ENCODE measurements at places on chromosomes 7 and 10.

DNA sequence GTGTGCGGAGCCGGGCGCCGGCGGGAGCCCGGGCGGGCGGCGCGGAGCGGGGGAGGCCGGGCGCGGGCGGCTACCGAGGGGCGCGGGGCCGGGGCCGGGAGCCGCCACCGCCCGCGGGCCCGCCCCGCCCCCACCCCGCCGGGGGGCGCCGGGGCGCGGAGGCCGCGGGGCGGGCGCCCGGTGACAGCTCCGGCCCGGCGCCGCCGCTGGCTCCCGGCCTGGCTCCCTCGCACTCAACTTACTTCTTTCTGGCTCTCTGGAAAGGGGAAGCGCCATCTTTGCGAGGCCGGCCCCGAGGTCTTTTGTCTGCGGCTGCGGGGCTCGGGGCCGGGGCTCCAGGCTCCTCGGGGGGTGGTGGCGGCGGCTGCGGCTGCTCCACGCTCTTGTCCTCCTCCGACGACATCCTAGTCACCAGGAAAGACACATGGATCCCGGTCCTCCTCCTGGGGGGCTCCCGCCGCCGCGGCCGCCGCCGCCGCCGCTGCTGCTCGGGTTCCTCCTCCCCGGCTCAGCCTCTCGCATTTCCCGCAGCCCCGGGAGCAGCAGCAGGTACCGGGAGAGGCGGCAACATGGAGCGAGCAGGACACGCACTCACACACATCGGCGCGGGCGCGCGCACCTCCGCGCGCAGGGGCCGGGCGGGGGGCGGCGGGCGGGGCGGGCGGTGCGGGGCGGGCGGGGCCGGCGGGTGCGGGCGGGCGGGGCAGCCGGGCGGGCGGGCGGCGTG, at the start of gene KMT2C:
KMT2C (minus strand) TSS at position 620 of the 727 bp plus-strand sequence; CDS start at position 403, 217 bp downstream.
- DNase-seq, result no peak

- no peak for DNase-seq
Observed at GRCh38 chr7:155758348-155758747, 53.9 kb downstream of the SHH start.

GRCh38 chr10:121648059-121648458, 49.8 kb upstream of the FGFR2 start:
- no peak for DNase-seq

DNA sequence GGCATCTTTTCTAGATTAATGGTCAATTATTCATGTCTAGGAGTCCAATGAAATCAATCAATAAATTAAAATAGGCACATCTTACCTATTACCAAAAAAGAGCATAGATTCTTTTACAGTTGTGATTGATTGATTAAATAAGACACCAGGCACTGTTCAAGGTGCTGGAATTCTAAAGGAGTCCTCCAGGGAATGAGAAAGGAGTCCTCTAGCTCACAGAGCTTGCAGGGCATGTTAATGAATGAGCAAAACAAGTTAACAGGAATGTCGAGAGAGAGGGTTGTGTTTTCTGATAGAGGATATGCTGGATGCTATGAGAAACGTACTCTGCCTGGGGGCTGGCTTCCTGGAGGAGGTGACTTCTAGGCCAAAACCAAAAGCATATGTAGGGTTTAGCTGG, 191.4 kb downstream of the BMPER start:
- DNase-seq, result no peak

GRCh38 chr10:81096558-81096957, 558.9 kb downstream of the SH2D4B start:
- DNase-seq, result no peak

DNA sequence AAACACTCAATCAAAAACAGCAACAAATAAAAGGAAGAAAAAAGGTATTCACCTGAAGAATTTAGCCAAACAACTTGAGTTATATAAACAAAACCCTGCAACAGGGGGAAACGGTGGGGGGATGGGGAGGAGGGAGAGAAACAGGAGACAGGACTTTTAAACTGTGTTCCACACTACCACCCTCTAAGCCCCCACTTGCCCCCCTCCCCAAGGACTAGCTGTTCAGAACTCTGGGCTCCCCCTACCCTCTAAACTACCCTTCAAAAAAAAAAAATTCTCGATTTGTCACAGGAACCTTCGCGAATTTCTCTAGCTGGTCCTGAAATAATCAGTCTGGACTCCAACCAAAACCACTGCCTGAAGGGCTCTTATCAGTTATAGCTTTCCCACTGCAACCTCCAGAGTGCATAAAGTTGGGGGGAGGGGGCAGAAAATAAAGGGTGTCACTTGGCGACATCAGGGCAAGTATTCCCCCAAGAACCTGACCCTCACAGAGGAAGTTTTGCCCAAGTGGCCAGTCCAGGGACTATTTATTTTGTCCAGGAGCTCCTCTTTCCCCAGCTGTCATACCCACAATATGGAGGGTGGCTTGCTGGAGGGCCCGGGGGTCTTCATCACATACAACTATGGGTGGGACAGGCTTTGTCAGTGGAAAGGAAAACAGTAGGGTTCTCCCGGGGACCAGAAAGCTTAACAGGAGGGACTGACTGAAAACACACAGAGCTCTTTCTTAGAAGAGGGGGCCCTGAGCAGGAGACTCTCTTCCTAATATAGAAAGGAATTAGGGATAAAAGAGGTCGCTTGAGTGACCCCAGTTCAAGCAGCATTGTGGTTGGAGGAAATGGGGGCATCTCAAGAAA, 1.3 kb downstream of the UBE2H start:
- no peak for DNase-seq

GRCh38 chr10:36057180-36057579, 415.1 kb upstream of the FZD8 start:
- DNase-seq, result no peak

GRCh38 chr7:151890355-151891004, 13.6 kb upstream of the PRKAG2 start:
- no peak for DNase-seq

DNA sequence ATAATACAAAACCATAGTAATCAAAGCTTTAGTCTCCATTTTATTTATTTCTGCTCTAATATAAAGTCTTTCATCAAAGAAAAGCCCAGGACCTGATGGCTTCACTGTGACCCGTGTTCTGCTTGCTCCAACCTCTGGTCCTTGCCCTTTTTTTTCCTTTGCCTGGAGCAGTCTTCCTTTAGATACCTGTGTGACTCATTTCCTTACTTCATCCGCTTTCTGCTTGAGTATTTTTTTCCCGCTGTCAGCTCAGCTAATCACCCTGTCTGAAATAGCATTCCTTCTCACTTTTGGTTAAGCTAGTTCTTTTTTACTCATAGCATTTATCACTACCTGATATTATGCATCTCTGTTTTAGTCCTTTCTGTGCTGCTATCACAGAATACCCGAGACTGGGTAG, 194.8 kb downstream of the ABCA13 start:
- no peak for DNase-seq

- DNase-seq, result no peak
Observed at GRCh38 chr10:106011250-106011649, 1153.3 kb downstream of the SORCS1 start.

GRCh38 chr7:128154504-128154903, 86.6 kb upstream of the LEP start:
- no peak for DNase-seq

DNA sequence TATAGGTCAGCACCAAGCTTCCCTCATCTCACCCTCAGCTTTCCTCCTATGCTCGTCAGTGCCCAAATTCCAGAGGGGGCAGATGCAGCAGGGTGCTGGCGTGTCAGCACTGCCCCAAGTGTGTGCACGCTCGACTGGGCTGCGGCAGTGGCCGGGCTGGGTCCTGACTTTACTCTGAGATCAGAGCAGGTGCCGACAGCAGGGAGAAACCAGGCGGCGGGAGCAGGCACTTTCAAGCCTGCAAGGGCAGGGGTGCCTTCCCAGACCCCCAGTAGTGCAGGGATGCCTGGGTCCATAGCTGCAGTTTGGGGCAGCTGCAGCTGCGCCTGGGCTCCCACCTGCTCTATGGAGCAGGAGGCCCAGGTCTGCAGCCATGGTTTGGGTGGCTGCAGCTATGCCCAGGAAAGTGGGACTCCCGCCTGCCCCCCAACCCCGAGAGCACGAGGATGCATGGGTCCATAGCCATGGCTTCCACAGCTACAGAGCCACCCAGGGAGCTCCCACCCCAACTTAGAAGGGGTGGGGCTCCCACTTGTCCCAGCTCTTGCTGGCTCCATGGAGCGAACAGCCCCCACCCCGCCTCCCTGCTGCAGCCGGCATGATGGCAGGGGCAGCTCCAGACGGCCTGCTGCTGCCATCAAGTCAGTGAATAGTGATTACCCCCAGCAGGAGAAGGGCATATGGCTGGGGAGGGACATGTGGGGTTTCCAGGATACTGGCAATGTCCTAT, 199.2 kb upstream of the KMT2E start:
- no peak for DNase-seq

GRCh38 chr10:95363303-95363912, 72.6 kb upstream of the PDLIM1 start:
- DNase-seq, result no peak

DNA sequence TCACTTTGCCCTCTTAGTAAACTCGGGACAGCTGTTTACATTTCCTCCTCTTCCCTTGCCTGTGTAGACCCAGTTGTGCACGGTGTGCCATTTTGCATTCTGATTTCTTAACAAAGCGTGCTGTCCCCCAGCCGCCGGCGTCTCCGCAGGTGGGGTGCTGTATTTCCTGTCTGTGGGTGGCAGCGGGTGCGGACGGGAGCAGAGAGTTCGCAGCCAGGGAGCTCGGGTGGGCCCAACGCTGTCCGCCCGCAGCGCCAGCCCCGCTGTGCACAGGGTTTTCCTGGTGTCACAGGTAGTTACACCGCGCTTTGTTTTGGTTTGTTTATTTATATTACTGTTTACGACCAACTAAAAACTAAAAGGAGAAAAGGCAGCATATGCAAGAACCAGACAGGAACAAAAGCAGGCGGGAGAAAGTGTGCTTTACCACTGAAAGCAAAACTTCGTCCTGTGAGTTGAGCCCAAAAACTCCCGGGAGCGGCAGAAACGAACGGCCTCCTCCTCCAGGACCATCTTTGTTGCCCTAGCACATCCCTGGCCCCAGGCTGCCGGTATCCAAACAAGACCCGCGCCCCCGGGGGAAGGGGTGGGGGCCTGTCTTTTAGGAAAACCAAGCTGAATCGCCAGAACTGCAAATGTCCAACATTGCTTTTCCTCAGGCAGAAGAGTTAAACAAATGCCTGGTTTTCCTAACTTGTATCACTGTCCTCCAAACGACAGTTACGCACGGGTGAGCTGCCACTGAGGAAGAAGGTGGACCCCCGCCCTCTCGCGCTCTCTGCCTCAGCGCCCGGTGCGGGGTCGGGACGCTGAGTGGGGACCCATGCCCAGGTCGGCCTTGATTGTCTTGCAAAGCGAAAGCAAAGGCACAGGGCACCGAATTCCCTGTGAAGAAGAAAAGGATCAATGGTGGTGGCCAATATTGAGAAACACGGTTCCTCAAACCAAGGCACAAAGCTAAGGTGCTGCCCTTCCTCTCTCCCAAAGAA, 45.9 kb upstream of the DRGX start:
- DNase-seq, result no peak

- no peak for DNase-seq
Observed at GRCh38 chr7:54985426-54986330, 33.1 kb upstream of the EGFR start.

GRCh38 chr7:140156460-140157080, 20.2 kb downstream of the KDM7A start:
- no peak for DNase-seq

GRCh38 chr10:90007226-90007625, 305.8 kb downstream of the KIF20B start:
- DNase-seq, result no peak

- DNase-seq, result no peak
Observed at GRCh38 chr7:115822801-115823200, 207.8 kb downstream of the TFEC start.

- no peak for DNase-seq
Observed at GRCh38 chr7:137958470-137959431, 43.1 kb downstream of the CREB3L2 start.

DNA sequence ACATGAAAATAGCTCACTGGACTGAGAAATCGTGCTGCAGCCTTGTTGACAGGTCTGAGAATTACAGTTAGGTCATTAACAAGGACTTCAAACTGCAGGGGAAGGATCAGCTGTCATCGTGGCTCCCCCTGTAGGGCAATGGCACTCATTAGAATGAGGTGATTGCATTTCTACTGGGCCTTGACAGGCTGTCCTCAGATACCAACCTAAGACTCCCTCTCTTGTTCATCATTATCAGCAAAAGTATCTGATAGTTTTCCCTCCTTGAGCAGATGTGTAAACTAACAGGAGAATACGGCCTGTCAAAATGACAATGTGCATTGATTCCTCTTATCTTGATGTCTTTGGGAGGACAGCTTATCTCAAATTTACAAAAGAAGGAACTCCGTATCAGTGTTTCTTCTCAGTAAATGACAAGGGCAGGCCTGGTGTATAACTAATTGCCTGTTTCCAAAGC, 648.5 kb upstream of the LRRN3 start:
- DNase-seq, result peak; percentile 57

DNA sequence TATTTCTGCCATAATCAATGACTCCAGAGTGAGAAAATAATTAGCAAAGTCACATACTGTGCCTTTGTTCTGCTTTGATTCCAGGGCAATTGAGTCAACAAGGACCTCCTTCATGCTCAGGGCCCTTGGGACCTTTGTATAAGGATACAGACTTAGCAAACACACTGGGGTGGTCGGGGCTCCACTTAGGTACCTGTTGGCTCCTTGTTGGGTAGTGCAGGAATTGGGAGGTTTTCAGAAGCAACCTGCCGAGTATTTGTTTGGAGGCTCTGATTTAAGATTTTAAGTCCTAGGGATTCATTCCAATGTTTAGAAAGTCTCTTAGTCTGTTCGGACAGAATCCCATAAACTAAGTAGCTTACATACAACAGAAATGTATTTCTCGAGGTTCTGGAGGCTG, 3.0 kb downstream of the ADCK2 start:
- DNase-seq, result no peak

- no peak for DNase-seq
Observed at GRCh38 chr7:36496576-36496975, 106.9 kb downstream of the ANLN start.

DNA sequence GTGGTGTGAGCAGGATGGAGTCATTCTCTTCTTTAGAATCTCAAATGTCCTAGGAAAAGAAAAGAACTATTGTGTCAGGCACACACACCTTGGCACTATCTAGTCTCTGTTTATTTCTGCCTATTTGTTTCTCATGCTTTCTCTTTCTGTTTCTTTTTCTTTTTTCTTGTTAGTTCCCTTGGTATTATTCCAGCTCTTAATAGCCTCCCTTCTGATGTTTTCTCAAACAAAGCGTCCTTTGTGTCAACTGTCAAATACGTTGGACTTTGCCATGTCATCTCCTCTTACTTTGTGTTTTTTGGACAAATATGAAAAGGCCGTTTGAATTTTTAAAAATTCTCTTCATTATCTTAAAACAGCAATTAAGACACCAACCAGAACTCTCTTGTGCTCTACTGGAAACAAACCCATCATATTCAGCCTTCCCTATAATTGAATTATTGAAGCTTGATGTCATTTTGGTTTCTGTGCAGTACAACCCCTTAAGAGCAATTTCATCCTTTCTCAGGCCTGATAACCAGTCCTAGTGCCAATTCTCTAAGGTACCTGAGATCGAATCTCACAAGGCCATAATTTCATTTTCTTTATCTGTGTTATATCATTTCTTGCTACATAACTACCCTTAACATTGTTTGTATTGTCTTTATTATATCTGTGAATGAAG, 497.8 kb upstream of the NRP1 start:
- DNase-seq, result no peak

GRCh38 chr7:134828361-134828760, 48.9 kb downstream of the CALD1 start:
- DNase-seq, result no peak

Measured in iPS DF 19.7 (cell line).